ENCODE measurements at places on chromosomes 1 and 21.
A peak's percentile ranks its signal among the peaks of the same experiment; 100 is the strongest.

DNA sequence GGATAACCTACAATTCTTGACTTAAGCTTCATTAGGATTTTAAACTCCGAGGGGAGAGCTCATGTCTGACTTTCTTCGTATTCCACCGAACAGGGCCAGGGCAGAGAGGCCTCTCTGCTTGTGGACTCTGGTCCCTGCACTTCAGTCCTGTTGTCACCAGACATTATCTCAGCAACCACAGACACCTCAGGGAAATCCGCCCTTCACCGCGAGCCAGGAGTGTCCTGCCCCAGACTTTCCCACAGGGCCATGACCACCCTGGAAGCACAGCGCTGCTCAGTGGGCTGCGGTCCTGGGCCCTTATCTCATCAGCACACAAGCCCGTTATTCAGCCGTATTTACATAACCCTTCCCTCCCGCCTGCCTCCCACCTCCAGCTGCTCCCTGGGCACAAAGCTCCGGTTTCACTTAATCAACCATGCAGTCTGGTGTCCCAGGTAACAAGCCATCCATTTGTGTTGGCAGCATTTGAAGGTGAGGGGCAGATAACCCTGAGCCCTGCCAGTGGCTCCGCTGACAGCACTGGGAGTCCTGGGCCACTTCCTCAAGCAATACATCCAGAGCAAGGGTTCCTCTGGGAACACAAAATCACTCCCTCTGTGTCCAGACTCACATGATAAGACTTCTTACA is 122.8 kb upstream of the RAB4A start:
- no peak for DNase-seq

DNA sequence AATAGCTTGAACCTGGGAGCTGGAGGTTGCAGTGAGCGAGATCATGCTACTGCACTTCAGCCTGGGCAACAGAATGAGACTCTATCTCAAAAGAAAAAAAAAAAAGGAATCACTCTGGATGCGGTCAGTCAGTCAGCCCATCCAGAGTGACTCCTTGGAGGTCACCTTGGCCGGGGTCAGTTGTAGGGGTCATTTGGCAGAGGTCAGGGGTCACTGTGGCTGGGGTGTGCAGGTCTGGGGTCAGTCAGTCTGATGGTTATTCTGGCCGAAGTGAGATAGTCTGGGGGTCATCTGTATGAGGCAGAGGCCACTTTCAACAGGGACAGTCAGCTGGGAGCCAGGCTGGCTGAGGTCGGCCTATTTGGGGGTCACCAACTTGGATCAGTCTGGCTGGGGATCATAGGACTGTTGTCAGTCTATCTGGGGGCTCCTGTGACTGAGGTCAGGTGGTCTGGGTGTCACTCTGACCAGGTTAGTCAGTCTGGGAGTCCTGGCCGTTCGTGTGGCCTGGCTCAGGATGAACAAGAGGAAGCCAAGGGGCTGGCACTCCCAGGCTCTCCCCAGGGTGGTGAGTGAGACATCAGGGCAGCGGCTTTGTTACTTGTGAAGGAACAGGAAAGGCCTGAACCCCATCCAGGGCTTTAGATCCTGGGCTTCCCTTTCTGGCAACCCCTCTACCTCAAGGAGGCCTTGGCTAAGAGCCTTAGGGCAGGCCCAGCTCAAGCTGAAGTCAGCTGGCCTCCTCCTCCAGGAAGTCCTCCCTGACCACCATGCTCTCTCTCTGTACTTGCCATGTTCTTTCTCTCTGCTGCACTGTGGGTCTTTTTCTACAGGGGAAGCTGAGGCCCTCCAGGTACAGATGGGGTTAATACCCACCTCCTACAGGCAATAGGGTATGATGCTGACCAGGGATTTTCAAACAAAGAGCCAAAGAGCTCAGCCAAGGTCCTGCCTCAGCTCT is 15.1 kb downstream of the PTPRU start:
- no peak for DNase-seq

DNA sequence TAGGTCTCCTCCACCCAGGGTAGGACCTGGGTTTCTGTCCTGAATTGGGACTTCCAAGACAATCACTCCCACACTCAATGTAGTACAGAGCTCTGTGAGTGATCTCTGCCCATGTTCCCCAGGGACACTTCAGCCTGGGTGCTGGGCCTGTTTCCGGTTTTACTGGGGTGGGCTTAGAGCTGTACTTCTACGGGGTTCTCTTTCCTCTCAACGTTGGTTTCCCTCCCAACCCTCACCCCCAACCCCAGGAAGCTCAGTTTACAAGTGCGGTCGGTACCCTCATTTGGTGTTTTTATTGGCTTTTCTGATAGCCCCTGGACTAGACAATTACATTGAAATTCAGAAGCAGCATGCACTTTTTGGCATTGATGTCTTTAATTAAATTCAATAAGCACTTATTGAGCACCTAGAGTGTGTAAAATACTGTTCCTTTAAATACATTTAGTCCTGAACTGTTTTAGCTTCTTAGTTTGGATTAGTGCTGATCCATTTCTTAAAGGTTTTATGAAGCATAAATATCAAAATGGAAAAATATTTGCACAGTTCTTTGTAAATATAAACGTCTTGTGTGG is 542 bp upstream of the XPR1 start:
- DNase-seq: no peak

GRCh38 chr1:86955678-86956077 is 41.2 kb downstream of the HS2ST1 start:
- no peak for DNase-seq

DNA sequence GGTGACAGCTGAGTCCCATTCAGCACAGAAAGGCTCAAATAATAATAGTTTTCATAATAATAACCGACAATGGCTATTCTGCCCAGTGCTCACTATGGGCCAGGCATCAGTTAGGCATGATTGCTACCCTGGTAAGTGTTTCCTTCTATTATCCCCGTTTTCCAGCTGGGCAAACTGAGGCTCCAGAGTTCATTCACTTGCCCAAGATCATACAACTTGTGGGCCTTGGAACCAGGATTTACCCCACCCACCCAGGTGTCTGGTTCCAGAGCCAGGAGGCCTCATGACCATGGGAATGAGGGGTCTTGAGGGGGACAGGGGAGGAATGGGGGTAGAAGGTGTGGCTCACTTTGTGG is 518 bp downstream of the PLOD1 start:
- DNase-seq: no peak

DNA sequence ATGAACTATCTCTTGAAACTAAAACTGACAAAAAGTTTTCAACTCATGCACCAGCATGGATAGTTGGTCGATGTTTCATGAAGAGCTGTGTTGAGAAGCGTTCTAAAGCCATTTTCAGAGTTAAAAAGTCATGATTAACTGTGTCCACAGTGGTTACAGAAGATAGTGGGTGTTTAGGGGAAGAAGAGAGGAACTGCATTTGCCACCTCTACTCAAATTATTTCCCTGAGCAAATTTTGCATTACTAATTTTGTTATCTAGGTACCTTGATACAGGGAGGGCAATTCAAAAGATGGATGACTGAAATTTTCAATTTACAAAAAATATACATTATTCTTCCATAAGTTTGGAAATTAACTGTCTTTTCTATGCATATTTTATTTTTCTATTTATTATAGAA is 15.5 kb downstream of the SAMSN1 start:
- no peak for DNase-seq

GRCh38 chr1:33410091-33410701 is 20.7 kb downstream of the PHC2 start:
- DNase-seq: peak; percentile 78

DNA sequence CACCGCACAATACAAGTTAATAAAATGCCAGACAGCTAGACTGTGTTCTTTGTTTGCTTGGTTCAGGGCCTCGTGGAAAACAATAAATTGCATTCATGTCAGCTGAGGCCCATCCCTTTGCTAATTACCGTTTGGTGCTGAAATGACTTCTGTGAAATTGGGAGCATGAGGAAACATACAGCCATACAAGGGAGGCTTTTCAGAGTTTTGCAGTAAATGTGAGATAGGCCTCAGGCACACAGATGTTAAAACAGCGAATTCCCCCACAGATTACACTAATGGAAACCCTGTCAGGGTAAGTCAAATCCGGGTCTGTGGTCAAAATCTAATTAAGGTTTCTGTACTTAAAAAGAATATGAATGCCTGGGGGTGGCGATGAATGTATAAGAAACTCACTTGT is 173.5 kb upstream of the LMO4 start:
- no peak for DNase-seq

DNA sequence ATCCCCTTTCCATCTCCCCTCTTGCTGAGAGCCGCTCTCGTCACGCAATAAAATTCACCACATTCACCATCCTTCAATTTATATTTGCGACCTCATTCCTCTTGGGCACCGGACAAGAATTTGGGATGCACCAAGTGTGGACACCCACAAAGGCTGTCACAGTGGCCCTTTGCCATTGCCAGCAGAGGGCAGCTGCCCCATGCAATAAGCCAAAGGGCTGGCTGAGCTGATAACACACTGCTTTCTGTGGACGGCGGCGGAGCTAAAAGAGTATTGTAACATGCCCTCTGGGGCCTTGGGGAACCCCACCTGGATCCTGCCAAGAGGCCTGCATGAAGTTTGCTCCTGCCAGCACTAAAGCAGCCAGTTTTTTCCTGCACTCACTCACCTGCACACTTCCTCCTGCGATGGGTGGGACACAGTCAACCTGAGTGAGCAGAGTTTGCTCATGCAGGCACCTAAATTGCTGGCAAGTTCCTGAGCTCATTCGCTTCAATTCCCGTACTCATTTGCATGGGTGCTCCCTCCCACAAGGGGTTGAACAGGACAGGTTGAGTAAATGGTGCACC is 792.3 kb upstream of the ADAMTS5 start:
- DNase-seq: no peak

- DNase-seq: no peak
Measured at GRCh38 chr1:81484284-81484683, 316.4 kb upstream of the ADGRL2 start.

DNA sequence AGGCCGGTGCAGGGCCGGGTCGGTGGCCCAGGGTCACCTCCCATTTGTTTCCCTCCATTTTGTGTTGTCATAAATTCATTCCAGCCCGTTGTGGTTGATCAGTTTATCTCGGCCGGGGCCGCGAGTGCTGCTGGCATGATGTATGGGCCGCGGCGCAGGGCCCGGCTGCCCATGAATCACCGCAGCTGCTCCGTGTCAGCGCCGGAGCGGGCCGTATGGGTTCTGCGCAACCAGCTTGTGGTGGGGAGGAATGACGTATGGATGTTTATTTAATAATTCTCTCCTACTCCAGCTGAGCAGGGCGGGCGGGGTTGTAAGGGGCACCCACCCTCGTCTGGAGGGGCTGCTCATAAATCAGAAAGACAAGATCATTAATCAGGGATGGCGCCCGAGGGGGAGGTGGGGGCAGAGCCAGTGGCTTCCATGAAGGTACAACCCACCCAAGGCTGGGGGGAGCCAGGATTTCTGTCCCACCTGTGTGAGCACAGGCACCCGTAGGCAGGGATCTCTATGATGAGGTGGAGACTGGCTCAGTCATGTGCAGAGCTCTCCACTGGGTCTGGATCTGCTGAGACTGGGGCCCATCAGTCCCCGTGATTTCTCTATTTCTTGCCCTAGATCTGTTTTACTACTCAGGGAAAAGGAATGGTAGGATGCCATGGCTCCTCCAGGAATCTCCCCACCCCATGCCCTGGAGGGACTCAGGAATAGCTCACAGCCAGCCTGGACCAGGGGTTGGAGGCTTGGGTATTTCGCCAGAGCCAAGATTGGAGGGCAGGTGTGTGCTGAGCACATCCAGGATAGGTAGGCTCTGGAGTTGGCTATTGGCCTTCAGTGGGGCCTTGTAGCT is 27.8 kb downstream of the TMEM53 start:
- DNase-seq: no peak

DNA sequence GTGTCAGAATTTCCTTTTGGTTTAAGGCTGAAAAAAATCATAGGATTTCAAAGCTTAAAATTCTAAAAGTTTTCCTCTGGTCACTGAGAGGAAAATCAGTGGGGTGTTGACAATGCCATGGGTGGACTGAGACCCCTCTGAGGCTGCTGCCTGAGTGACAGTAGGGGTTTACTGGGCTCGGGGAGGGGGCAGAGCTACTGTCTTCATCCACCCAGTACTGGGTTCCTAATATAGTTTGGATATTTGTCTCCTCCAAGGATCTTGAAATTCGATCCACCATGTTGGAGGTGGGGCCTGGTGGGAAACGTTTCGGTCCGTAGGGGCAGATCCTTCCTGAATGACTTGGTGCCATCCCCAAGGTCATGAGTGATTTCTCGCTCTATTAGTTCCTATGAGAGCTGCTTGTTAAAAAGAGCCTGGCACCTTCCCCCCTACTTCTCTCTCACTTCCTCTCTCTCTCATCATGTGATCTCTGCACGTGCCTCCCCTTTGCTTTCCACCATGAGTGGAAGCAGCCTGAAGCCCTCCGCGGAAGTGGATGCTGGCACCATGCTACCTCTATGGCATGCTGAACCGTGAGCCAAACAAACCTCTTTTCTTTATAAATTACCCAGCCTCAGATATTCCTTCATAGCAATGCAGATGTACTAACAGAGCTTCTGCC is 72.3 kb downstream of the MAP10 start:
- no peak for DNase-seq

DNA sequence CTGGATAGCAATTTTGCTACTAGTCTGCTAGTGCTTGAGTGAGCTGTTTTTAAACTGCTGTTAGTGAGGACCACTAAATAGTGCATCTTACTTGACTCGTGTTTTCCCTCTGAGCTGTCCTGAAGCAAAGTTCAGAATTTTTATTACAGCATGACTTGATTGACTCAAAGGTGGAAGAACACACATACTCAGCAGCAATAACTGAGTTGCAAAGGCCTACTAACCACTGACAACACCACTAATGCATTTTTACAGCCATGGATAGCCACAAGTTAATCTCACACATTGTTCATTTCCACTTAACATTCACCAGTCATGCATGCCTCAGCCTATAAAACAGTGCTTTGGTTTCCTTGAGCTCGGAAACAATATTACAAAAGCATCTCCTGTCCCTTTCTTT is 148.7 kb downstream of the RUNX1 start:
- no peak for DNase-seq

DNA sequence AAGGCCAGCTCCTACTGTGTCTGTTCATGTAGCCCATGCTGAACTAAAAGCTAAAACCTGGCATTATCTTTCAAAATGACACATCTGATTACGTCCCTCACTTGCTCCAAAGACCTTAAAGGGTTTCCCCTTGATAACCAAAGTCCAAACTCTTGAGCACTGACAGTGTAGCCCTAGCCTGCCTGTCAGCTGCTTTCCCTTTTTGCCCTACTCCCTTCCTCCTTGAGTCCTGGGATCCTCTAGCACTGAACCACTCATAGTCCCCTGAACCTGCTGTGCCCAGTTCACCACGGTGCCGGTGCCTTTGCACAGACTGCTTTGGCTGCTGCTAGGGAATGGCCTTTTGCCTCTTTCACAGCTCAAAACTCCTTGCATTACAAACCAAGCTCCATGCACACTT is 67.5 kb downstream of the PLXNA2 start:
- no peak for DNase-seq

- DNase-seq: no peak
Measured at GRCh38 chr21:32710069-32710784, 17.6 kb downstream of the SYNJ1 start.

GRCh38 chr1:39214021-39214713 is 9.7 kb downstream of the MACF1 start:
- DNase-seq: no peak

- DNase-seq: no peak
Measured at GRCh38 chr1:201500670-201501120, 6.2 kb downstream of the CSRP1 start.

Measured in NCI-H2227 treated with DMSO at 0.1 percent for 48 hours (cell line).